Thyroid gland (tissue), 4 donors: ENCODE measurements at places on chromosomes 2 and 18. TPM values are rescaled to one million over a fixed set of nuclear protein-coding genes. Genes with fewer than 3 reads are reported as not detected.

The TM4SF20 gene
- total RNA-seq: not detected

The AQP12B gene
- total RNA-seq: not detected

The CCDC178 gene
- not detected for total RNA-seq

The SPIRE1 gene
- total RNA-seq: 25.3 TPM

The ELP2 gene
- 93.2 TPM for total RNA-seq

The VWA3B gene
- 0.81 TPM for total RNA-seq

The CRYBA2 gene
- not detected for total RNA-seq

The KCNIP3 gene
- total RNA-seq: 55.4 TPM

The UGT1A4 gene
- 0.34 TPM for total RNA-seq

The IWS1 gene
- 70.4 TPM for total RNA-seq

The DUSP19 gene
- total RNA-seq: 3.7 TPM

The ASTL gene
- not detected for total RNA-seq

The PAX8 gene
- 1,791 TPM for total RNA-seq

DNA sequence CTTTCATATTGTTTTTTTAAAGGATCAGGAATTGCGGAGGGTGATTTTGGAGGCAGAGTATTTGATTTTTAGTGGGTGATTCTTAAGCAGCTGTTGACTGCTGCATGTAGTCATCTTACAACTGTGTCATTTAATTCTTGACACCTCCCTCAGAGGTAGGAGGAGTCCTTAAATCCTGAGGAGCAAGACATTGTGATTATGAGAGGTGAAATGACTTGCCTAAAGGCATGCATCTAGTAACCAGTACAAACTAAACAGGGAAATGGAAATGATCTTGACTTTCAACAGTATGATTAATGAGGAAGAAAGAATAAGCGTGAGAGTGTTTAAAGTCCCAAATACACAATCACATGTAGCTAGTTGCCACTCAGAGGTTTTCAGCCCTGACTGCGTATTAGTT is 440.7 kb downstream of the THSD7B start:
- no peak for DNase-seq
- no peaks in the 10 kb centered on the region for H3K36me3 ChIP-seq
- no peak overlapping the region for H3K27ac ChIP-seq
- no peaks in the 10 kb centered on the region for H3K27me3 ChIP-seq
- H3K4me3 ChIP-seq: no peak overlapping the region

- no peak overlapping the region for H3K4me3 ChIP-seq
- H3K27ac ChIP-seq: peak overlapping the region; percentile 67
These were observed 66.3 kb upstream of the GLI2 start for GRCh38 chr2:120669121-120669952.

- H3K4me1 ChIP-seq: peaks cover 11% of the 10 kb centered on the region
- H3K36me3 ChIP-seq: no peaks in the 10 kb centered on the region
- no peak overlapping the region for H3K4me3 ChIP-seq
- no peaks in the 10 kb centered on the region for H3K27me3 ChIP-seq
- no peak for DNase-seq
- no peak overlapping the region for H3K27ac ChIP-seq
These were observed 4.5 kb downstream of the GPR39 start for GRCh38 chr2:132420816-132421805.

DNA sequence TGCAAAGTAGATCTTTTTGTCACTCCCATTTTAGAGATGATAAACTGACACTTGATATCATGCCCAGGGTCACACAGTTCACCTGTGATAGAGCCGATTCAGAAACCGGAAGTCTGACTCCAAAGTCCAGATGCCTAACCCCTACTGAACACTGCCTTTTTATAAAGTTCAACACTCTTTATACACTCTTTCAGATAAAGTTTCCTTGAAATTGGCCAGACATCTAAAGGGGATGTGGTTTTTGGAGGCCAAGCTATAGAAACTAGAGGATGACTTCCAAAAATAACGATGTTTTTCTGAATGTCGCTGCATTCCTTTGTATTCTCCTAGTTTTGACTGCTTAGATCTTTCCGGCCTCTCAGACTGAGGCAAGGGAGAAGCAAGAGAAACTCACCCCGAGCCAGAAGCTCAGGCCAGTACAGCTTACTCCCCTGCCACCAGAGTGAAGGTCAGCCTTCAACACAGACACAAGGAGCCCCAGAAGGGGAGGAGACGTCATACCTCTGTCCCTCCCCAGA is 61.8 kb downstream of the NRP2 start:
- H3K4me3 ChIP-seq: no peak overlapping the region
- no peak for DNase-seq
- H3K27ac ChIP-seq: no peak overlapping the region
- no peaks in the 10 kb centered on the region for H3K36me3 ChIP-seq

DNA sequence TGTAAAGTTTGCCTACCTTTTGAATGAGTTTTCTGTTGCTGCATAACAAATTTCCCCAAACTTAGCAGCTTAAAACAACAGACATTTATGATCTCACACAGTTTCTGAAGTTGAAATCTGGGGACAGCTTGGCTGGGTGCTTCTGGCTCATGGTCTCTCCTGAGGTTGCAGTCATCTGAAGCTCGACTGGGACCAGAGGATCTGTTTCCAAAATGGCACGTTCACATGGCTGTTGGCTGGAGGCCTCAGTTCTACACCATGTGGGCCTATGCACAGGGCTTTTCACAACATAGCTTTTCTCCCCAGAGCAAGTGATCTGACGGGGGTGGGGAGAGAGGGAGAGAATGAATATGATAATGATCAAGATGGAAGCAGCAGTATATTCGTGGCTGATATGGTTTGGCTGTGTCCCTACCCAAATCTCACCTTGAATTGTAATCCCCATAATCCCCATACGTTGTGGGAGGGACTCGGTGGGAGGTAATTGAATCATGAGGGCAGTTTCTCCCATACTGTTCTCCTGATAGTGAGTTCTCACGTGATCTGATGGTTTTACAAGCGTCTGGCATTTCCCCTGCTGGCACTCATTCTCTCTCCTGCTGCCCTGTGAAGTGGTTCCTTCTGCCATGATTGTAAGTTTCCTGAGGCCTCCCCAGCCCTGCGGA is 3.5 kb downstream of the RALB start:
- no peak overlapping the region for H3K27ac ChIP-seq
- peaks cover 44% of the 10 kb centered on the region for H3K4me1 ChIP-seq
- no peak overlapping the region for H3K4me3 ChIP-seq
- H3K36me3 ChIP-seq: no peaks in the 10 kb centered on the region
- H3K27me3 ChIP-seq: no peaks in the 10 kb centered on the region

GRCh38 chr2:130985206-130985780 is 108.0 kb downstream of the FAM168B start:
- H3K27me3 ChIP-seq: no peaks in the 10 kb centered on the region
- no peaks in the 10 kb centered on the region for H3K36me3 ChIP-seq
- DNase-seq: no peak
- H3K27ac ChIP-seq: no peak overlapping the region

- no peaks in the 10 kb centered on the region for H3K4me1 ChIP-seq
- no peaks in the 10 kb centered on the region for H3K27me3 ChIP-seq
- DNase-seq: no peak
- no peaks in the 10 kb centered on the region for H3K36me3 ChIP-seq
- H3K4me3 ChIP-seq: no peak overlapping the region
These were observed 11.4 kb upstream of the XPO1 start for GRCh38 chr2:61549546-61549945.

DNA sequence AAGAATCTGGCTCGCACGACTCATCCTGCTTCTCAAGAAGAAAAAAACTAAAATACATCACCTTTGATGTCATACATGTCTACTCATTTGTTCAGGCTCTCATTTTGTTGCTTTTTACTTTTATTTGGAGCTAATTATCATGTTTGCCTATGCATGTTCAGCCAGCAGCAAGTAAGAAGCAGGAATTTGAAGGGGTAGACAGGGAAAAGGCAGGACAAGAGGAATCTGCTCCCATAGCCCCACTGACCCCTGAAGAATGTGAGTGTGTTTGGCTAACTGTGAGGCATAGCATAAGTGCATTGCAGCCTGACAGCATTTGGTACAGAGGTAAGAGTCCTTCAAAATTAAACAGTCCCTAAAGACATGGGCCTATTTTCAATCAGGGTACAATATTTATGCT is 72.7 kb downstream of the NYAP2 start:
- H3K27me3 ChIP-seq: no peaks in the 10 kb centered on the region
- no peaks in the 10 kb centered on the region for H3K4me1 ChIP-seq
- H3K4me3 ChIP-seq: no peak overlapping the region
- no peaks in the 10 kb centered on the region for H3K36me3 ChIP-seq
- DNase-seq: no peak

- H3K4me3 ChIP-seq: no peak overlapping the region
- no peak for DNase-seq
- H3K27me3 ChIP-seq: no peaks in the 10 kb centered on the region
- no peaks in the 10 kb centered on the region for H3K36me3 ChIP-seq
These were observed 321.4 kb downstream of the IRS1 start for GRCh38 chr2:226478109-226478809.

DNA sequence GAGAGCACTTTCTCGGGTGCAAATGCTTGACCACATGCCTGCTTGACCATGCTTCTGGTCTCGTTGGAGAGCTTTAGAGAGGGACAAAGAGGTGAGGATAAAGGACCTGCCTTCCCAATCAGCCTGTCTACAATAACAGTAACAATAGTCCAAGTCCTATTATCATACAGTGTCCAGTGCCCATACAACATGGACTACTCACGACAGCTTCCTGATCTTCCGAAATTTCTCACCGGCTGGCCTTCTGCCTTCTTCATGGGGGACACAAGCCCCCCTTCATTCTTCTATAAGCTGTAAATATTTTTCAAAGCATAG is 329.0 kb downstream of the PAX3 start:
- no peak overlapping the region for H3K27ac ChIP-seq
- no peak for DNase-seq
- H3K4me3 ChIP-seq: no peak overlapping the region
- no peaks in the 10 kb centered on the region for H3K4me1 ChIP-seq
- no peaks in the 10 kb centered on the region for H3K27me3 ChIP-seq

GRCh38 chr2:106562268-106563186 is 75.4 kb downstream of the CD8B2 start:
- no peak overlapping the region for H3K4me3 ChIP-seq
- H3K27ac ChIP-seq: no peak overlapping the region
- H3K36me3 ChIP-seq: no peaks in the 10 kb centered on the region
- peaks cover 10% of the 10 kb centered on the region for H3K4me1 ChIP-seq
- no peaks in the 10 kb centered on the region for H3K27me3 ChIP-seq

DNA sequence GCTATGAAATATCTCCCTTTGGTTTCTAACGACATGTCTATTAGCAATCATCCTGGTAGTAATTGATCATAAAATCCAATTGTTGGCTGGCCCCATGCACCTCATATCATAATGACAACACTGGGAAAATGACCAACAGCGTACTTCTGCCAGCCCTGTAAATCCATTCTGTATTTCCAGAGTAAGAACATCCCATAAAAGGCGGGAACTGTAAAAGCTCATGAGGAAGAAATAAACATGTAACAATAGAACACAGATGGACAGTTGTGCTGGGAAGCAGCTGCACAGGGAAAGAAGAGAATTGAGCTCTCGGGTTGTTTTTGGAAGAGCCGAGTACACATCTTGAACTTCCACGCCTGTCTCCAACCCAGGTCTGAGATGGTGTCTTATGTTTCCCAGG is 218.7 kb downstream of the CMPK2 start:
- H3K36me3 ChIP-seq: no peaks in the 10 kb centered on the region
- no peak for DNase-seq
- no peaks in the 10 kb centered on the region for H3K27me3 ChIP-seq
- no peaks in the 10 kb centered on the region for H3K4me1 ChIP-seq
- H3K4me3 ChIP-seq: no peak overlapping the region

- no peaks in the 10 kb centered on the region for H3K36me3 ChIP-seq
- H3K4me3 ChIP-seq: no peak overlapping the region
- no peaks in the 10 kb centered on the region for H3K4me1 ChIP-seq
- DNase-seq: peak; percentile 33
- H3K27ac ChIP-seq: peak overlapping the region; percentile 60
These were observed 472.6 kb upstream of the NETO1 start for GRCh38 chr18:73340135-73340977.

GRCh38 chr2:206988884-206989283 is 49.6 kb downstream of the CPO start:
- H3K4me1 ChIP-seq: no peaks in the 10 kb centered on the region
- H3K27me3 ChIP-seq: no peaks in the 10 kb centered on the region
- no peak overlapping the region for H3K4me3 ChIP-seq
- no peak for DNase-seq

DNA sequence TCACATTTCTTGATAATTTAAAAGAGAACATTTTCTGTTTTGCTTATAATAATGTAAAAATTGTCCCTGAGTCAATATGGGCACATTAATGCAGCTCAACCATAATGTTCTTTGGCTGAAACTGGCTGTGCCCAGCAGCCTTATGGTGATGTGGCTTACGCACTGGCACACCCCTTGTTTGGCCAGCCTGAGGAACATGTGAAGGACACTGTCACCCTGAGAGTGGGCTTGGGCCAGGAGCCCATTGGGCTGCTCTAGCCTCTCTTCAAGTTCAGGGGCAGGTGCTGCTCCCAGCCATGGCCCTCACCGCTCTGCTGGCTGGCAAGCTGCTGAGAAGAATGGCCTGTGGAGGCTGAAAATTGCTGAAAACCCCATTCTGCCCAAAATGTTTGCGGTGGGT is 37.5 kb downstream of the MRPL33 start:
- H3K4me3 ChIP-seq: no peak overlapping the region
- DNase-seq: no peak
- no peak overlapping the region for H3K27ac ChIP-seq
- H3K4me1 ChIP-seq: no peaks in the 10 kb centered on the region
- H3K36me3 ChIP-seq: no peaks in the 10 kb centered on the region
- no peaks in the 10 kb centered on the region for H3K27me3 ChIP-seq

- H3K27me3 ChIP-seq: no peaks in the 10 kb centered on the region
- H3K36me3 ChIP-seq: no peaks in the 10 kb centered on the region
- no peak overlapping the region for H3K4me3 ChIP-seq
- H3K27ac ChIP-seq: no peak overlapping the region
- H3K4me1 ChIP-seq: no peaks in the 10 kb centered on the region
These were observed 206.0 kb downstream of the HDAC4 start for GRCh38 chr2:239194731-239195317.

DNA sequence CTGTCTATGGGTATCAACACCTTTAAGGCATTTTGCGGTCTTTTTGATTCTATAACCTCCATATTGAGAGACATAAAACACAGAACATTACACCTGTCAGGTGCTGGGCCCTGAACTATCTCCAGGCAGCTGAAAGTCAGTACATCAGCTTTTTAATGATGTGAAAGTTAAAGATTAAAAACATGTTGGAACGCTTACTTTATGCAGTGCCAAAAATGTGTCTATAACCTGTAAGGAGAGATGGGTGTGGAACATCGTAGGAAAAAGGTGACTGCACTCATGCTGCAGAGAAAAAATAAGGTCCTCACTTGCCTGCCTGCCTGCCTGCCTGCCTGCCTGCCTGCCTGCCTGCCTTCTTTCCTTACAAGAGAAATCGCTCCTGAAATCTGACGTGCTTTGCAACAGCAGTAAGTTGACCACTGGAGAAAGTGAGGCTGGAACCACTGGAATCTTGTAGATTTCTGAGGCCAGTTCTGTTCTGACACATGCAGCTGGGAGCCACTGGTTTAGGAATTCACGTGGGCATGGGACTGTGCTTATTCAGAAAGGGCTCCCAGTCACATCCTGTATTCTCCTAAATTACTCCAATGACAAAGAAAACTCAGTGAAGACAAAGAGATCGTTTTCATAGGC is 34.1 kb downstream of the BCL11A start:
- H3K27me3 ChIP-seq: no peaks in the 10 kb centered on the region
- no peaks in the 10 kb centered on the region for H3K4me1 ChIP-seq
- no peak overlapping the region for H3K27ac ChIP-seq
